ENCODE measurements at places on chromosomes 16 and 17.

- DNase-seq = peak; percentile 66
These were observed at the start of gene CCL5 for GRCh38 chr17:35879773-35880654. Gene CCL5, minus strand, starts transcription at chr17:35880360.

GRCh38 chr16:79982361-79982760 is 381.8 kb upstream of the MAF start:
- no peak for DNase-seq

- no peak for DNase-seq
These were observed 1065.0 kb upstream of the RBFOX1 start for GRCh38 chr16:6267682-6268081.

DNA sequence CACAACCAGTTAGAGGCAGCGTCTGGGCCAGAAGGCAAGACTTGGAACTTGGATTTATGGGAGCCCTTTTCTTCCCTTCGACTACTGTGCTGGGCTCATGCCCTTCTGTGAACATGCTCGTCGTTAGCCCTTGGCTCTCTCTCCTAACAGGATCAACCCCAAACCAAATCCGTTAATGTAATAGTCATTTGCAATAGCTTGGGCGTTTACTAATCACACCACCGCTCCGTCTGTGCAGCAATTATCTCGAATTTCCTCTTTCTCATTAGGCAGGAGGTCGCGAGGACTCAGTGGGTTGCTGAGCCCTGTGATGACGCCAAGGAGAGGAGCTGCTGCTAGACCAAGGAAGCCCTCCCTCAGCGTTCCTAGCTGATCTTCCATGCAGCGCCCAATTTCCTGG is 114.7 kb downstream of the ENGASE start:
- DNase-seq = no peak

DNA sequence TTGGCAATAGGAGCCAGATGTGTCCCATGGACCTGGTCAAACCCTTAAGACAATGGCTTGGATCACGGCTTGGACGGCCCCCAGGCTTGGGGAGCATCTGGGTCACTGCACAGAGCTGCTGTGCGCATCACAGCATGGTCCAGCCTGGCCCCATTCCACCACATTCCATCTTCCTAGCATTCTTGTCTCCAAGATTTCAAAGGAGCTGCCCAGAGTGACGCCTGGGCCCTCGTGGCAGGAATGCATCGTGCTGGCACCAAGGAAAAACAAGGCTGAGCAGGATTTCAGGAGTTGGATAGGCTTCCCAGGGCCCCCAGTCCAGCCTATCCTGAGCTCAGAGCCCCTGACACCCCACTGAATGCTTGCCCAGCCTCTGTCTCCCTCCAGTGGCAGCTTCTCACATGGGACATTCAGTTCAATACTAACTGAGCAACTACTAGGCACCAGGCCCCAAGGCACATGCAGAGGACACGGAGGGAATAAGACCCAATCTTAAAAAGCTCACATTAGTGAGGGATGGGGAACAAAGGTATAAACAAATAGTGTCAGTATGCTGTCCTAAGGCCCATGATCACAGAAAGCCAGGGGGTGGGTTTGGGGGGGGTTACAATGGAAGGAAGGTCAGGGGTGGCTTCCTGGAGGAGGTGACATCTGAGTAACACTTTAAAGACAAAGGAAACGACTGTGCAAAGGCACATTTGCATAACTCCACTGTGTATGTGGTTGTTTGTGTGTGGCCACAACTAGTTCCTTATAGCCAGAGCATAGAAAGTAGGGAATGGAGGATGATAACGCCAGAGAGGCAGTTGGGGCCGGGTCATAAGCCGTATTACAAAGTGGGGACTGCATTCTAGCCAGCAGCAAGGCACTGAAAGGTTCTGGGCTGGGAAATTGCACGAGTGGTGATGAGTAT is 34.1 kb downstream of the TK2 start:
- DNase-seq = peak; percentile 59

DNA sequence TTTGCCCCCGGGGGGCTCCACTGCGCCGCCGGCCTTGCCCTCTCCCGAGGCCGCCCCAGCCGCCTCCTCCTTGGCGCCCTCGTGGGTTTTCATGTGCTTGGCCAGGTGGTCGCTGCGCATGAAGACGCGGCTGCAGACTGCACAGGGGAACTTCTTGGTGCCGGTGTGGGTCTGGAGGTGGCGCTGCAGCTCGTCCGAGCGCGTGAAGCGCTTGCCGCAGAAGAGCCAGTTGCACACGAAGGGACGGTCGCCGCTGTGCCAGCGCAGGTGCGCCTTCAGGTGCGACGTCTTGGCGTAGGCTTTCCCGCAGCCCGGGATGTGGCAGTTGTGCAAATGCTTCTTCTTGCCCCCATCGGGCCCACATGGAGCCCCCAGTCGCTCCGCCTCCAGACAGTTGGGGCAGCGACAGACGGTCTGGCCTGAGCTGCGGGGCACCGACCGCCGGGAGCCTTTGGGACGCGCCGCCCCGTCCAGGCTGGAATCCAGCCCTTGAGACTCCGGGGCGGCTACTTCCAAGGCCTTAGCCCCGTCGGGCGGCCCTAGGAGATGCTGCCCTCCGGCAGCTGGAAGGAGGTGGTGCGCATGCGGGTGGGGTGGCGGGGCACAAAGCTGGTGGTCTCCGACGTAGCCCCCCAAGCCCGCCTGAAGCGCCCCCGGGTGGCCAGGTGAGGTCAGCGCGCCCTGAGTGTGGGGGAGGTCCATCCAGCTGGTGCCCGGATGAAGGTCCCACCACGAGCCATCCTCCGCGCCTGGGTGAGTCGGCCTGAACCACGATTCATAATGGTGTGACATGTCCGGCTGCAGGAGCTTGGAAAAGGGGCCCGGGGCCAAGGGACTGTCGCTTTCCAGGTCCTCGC is 3.4 kb downstream of the SP6 start:
- no peak for DNase-seq

DNA sequence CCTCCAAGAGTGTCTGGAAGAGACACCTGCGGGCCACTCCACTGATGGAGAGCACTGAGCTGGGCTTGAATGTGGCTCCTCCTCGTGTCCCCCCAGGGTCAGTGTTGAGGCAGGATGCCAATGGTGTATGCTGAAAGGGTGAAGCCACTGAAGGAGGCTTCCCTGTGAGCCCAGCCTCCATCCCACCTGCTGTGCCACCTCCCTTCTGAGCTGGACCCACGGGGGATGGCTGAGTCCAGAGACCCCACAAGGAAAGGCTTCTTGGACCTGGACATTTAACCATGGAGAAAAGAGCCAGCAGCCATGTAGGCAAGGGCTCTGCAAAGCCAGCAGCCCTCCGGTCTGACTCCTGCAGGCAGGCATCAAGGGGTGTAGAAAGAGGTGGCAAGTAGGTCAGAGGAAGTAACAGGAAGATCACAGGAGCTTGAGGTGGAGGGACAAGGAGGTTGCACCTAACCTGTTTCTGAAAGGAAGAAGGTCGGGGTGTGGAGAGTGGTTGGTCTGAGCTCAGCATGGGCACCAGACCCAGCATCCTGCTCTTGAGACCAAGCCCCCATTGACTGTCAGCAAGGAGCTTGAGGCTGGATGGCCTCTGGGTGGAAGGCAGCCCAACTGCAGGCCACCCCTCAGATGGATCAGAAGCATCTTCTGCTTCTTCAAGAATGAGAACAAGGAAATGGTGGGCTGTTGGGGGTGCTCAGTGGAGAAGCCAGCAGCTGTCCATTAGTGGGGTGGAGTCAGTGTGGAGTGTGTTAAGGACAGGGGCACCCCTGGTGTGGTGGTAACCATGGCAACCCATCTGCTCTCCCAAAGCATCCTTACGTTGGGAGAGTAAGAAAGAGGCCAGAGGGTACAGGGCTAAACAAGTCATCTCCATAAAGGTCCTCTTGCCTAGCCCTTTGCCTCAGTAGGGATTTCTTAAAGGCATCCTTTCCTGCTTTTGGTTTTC is 80.7 kb downstream of the PLD6 start:
- no peak for DNase-seq

GRCh38 chr16:30094541-30095165 is 1.4 kb downstream of the YPEL3 start:
- DNase-seq = no peak

- DNase-seq = no peak
These were observed 87.2 kb downstream of the LITAF start for GRCh38 chr16:11499295-11500089.

DNA sequence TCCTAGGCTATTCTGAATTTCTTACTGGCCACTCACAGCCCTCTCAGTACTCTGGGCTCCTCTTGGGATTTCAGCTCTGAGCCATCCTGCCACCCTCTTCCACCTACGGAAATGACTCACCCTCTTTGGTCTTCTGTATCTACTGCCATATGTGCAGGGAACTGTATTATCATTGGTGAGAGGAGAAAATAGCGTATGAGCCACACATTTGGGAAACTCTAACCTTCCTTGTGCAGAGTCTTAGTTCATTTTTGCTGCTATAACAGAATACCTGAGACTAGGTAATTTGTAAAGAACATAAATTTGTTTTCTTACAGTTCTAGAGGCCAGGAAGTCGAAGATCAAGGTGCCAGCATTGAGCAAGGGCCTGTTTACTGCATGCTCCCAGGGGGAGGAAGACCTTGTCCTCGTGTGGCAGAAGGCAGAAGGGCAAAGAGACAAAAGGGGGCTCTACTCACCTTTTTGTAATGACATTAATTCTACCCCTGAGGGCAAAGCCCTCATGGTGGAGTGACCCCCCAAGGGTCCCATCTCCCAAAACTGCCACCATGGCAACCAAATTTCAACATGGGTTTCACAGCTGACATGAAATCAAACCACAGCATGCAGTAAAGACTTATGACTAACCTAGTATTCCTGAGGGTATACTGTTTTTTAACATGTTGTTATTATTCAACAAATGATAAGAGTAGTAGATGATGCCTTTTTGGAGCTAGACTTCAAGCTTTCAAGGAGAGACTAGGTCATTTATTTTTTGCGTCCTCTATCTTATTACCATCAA is 191.8 kb downstream of the PRKCA start:
- no peak for DNase-seq

DNA sequence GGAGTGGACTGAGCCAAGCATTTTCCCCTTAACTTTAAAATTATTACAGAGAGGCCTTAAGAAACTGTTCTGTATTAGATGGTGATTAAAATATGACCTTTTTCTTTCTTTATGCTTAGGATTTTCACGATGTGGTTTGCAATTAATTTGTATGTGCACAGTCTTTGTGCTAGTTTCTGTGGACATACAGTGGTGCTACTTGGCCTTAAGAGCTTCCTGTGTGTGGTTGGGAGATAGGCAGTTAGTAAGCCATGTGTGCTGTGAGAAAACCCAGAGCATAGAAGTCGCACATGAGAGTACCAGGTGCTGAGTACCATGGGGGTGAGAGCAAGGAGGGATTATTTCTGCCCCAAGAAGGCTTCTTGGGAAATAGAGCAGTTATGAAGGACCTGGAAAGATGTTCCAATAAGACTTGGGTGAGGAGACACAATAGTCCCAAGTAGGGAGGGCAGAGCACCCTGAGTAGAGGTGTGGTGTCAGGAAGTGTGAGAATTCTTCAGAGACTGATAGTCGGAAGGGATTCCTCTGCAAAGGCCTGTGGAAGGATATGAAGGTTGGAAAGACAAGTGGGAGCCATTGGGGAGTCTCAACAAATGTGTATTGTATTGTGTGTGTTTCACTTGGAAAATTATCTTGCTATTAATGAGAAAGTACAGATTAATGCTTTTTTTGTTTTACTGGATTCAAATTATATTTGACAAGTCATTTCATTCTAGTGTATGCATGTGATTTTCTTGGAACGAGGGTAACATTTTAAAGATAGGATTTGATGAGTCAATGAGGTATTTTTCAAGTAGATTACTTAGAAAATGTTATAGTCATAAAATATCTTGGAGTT is 239.9 kb downstream of the PRKCA start:
- DNase-seq = no peak

GRCh38 chr17:15036238-15036637 is 228.9 kb downstream of the PMP22 start:
- DNase-seq = no peak

GRCh38 chr17:6454495-6455320 is 10.5 kb downstream of the PIMREG start:
- no peak for DNase-seq

- DNase-seq = peak; percentile 93
These were observed 99.4 kb upstream of the CHMP6 start for GRCh38 chr17:80892019-80892855.

DNA sequence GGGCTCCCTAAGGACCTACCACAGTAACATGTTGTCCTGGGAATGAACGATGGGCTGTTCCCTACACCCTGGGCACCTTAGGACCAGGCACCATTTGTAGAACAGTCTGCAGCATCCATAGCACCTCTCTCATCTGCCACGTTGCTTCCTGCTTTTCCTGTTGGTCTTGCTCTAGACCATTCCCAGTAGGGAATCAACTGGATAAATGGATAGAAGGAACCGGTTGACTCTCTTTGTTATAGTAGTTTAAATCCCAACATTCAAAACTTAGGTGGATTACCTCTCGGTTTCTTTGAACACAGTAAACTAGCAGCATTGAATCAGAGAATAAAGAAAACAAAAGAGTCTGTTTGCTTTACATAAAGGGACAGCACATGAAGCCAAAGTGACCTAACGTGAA is 159.1 kb downstream of the HS3ST3B1 start:
- DNase-seq = no peak

DNA sequence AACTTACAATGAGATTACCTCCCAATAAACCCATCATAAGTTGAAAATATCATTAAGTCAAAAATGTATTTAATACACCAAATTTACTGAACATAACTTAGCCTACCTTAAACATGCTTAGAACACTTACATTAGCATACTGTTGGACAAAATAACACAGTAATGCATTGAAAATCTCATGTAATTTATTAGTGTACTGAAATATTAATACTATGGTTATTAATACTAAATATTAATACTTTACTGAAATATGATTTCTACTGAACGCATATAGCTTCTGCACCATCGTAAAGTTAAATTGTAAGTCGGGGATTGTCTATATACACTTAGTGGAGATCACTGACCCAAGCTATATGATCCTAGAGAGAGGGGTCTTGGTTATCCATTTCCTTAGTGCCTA is 4.3 kb downstream of the USP32 start:
- DNase-seq = no peak

GRCh38 chr17:37841232-37841631 is 83.0 kb upstream of the TBC1D3K start:
- no peak for DNase-seq

DNA sequence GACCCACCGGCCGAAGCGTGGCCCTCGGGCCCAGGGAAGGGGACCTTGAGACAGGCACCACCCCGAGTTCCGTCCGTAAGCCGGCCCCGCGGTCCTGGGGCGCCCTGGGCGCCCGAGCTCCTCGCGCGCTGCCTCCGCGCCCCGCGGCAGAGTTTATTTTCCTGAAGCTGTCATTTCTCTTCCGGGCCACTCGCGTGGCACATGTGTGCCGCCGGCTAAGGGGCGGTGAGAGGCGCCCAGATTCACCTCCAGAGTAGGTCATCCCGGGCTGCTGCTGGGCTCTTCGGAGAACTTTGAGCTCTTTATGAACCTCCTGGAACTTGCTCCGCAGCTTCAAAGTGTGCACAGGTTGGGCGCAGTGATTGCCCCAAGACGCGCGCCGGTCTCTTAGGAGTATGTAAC is 489 bp downstream of the ZC3H18 start:
- peak; percentile 66 for DNase-seq

DNA sequence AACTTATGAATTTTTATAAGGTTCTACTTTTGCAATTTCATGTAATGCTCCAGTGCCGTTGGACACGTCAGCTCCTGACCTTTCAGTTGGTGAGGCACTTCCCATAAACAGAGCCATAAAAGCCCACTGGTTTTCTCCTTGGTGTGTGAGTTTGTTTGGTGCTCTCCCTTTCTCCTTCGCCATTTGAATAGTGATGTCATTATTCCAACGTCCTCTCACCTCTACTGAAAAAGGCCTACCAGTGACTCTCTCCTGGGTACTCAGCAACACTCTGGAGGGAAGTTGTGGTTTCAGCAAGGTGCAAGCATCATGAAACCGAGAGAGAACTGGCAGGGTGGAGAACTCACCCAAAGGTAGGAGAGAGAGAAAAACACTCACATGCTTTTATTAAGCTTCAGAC is 29.6 kb upstream of the HNF1B start:
- DNase-seq = peak; percentile 46

GRCh38 chr17:42027961-42028790 is 8.3 kb downstream of the NKIRAS2 start:
- no peak for DNase-seq
